ENCODE measurements at places on chromosomes 1 and 21.

- DNase-seq: no peak
Measured at GRCh38 chr1:5497503-5497902, 494.7 kb downstream of the NPHP4 start.

DNA sequence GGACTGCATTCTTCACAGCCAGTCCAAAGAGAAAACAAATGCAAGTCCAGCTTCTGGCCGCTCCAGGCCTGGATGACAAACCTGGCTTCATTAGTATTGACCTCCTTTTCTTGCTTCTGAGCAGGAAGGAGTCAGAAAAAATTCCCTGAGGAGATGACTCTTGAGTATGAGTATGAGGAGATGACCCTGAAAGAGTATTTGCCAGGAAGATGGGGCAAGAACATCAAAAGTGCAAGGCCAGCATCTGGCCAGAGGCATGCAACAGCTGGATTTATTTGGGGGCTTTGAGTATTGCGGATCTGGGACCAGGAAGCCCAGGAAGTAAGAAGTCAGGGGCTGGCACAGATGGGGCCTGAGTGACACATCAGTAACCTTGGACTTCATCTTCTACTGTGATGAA, 113.9 kb downstream of the GLIS1 start:
- peak; percentile 47 for DNase-seq

- peak; percentile 62 for DNase-seq
Measured at GRCh38 chr1:36136535-36136934, 11.5 kb upstream of the COL8A2 start.

- DNase-seq: no peak
Measured at GRCh38 chr1:84272401-84272800, 29.1 kb upstream of the SAMD13 start.

GRCh38 chr1:209207701-209208286, 375.7 kb upstream of the CAMK1G start:
- peak; percentile 26 for DNase-seq
